ENCODE measurements at places on chromosomes 3 and 15.

DNA sequence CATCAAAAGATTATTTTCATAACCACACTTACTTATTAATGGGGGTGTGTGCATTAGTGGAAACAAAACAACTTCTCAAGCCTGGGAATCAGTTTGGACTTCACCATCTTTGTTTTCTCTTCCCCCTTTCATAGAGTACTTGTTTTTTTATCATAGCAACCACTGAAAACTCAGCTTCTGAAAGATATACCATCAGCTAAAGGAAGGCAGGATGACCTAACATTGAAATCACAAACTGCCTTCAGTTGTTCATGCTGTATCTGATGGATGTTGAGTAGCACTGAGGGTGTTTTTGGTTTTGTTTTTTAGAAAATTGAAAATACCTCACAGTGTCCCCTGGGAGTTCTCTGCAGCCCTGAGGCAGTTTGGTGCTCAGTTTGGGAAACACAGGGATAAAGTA is 46.5 kb downstream of the NEK10 start:
- no peak for DNase-seq

- DNase-seq = no peak
Observed at GRCh38 chr15:45402955-45403877, 24.9 kb upstream of the GATM start.

GRCh38 chr3:120013481-120013880 is 80.8 kb downstream of the GSK3B start:
- DNase-seq = no peak

GRCh38 chr15:32743411-32744140 is 25.8 kb downstream of the GREM1 start:
- DNase-seq = no peak

Measured in D721Med (cell line).